GM20000 (cell line): ENCODE measurements at places on chromosomes 12 and 14.

GRCh38 chr14:53333809-53334208, 180.7 kb upstream of the DDHD1 start:
- DNase-seq, result no peak

DNA sequence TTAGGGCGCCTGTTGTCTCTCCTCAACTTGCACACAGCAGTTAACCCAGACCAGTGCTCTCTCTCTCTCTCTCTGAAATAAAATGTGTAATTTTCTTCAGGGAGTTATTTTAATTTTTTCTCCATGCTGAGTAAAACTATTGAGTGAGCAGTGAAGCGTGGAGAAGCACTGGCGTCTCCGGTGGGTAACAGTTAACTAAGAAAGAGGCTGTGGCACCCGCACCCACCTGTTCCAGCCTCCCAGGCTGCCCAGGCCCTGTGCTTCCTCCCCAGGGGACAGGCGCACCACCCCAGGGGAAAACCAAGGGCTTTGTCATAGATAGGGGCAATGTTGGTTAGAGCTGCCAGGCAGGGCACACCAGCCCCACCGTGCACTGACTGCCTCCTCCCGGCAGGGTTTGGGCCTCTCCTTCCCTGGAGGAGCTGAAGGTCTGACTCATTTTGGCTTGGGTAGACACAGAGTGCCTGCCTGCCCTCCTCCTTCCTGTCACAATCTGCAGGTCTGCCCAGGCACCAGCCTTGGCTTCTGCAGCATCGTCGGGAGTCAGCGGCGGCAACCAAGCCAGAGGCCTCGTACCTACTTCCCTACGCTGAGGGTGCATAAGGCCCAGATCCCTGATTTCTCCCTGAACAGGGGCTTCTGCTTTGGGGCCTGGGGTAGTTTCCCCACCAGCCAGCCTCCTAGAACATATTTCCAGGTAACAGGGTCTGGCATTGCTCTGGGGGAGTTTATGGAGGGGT, 3.9 kb downstream of the HOXC5 start:
- DNase-seq, result no peak

- DNase-seq, result no peak
Measured at GRCh38 chr12:22431693-22432251, 97.3 kb upstream of the ST8SIA1 start.

GRCh38 chr12:78797196-78797931, 67.2 kb upstream of the SYT1 start:
- no peak for DNase-seq

GRCh38 chr14:61560323-61560722, 135.0 kb upstream of the HIF1A start:
- no peak for DNase-seq

DNA sequence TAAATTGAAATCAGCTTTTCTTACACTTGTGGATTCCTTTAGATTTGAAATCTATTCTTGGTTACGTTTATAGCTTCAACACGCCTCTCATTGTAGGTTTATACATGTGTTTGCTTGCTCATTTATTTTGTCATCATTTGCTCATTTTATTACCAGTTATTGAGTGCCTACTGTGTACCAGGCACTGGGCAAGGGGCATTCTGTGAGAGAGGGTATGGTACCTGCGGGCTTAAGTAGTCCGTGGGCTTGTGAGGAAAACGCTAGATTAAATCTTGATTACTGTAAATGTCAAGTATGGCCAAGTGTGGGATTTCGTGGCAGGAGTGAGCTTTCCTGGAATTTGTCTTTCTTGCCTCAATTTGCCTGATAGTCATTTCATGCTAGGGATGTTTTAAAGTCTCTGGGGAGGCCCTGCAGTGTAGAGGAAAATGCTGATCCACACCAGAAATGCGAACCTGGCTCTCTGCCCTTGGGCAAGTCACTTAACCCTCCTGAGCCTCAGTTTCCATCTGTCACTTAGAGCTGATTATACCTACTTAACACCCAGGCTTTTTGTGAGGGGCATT, 92.7 kb downstream of the CACNA1C start:
- no peak for DNase-seq

DNA sequence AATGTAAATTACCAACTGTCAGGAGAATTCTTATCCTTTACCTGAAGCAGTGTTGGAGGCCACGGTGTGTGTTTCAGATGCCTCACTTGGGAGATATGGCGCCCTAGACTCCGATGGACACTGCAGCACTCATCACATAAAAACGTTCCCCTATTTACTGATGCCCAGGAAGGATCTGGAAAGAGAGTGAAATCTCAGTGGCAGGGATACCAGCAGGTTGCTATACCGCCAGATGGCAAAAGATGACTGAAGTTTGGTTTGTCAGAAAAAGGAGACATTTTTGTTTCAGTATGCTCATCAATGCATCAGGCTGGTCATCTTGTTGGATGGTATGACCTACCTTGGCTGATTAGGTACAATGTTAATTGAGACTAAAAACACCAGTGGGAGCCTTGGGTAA, 4.6 kb downstream of the GIT2 start:
- DNase-seq, result no peak

DNA sequence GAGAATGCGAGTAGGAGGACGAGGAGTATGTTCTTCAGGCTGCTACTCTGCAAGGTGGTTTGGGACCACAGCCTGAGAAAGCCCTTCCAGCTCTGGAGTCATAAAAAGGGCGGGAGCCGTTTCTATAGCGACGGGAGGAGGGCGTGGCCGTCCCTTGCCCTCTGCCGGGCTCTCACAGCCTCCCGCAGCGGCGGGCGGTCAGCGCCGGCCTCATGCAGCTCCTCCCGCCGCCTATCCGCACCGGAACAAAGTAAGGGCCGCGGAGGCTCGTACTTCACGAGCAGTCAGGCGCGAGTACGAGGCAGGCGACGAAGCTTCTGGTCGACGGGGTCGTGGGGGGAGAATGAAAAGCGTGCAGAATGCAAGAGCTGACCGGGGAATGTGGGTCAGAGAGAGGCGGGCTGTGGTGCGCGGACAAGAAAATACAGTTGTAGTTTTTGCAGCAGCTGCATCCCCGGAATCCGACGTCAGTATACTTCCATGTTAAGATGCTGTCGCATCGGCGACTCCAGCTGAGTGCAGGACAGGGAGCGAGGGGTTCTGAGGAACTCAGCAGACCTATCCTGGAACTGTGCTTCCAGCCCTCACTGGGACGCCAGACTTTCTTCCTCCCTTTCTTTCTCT, at the start of gene DYRK4:
DYRK4 (plus strand) TSS at position 175 of the 624 bp plus-strand sequence; CDS start at position 213, 38 bp downstream.
- peak; percentile 20 for DNase-seq

GRCh38 chr12:30822385-30823155, 67.8 kb upstream of the CAPRIN2 start:
- peak; percentile 39 for DNase-seq

- DNase-seq, result no peak
Measured at GRCh38 chr12:104049278-104049902, 597 bp downstream of the GLT8D2 start.

DNA sequence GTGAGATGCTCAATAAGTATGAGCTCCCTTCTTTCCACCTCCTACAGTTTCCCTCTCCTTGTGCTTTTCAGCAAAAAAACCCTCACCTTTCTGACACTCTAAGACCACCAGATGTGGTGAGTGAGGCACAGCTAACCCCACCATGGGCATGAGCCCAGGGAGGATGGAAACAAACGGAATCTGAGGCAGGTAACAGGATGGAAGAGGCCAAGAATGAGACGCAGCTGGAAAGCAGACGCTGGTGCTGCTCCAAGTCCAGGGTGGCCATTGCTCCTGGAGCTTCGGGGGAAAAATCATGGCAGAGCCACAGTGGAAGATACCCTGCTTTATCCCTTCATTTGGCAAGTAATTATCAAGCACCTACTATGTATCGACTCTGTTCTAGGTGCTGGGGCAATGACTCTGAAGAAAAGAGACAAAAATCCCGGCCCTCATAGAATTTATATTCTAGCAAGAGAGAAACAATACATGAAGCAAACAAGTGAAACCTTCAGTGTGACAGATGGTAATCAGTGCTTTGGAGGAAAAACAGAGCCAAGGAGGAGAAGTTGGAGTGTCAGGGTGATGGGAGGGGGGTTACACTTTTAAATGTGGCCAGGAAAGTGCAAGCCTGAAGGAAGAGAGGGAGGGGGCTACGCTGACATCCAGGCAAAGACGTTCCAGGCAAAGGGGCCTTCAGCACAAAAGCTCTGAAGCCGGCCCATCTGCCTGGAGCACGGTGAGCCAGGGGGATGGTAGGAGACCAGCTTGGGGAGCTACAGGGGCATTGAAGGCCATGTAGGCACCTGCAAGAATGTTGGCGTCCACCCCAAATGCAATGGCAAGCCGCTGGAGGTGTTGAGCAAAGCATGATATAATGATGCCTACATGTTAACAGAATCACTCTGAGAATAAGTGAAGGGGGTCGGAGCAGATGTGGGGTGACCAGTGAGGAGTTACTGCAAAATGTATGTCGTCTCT, 154.2 kb downstream of the DPF3 start:
- no peak for DNase-seq

DNA sequence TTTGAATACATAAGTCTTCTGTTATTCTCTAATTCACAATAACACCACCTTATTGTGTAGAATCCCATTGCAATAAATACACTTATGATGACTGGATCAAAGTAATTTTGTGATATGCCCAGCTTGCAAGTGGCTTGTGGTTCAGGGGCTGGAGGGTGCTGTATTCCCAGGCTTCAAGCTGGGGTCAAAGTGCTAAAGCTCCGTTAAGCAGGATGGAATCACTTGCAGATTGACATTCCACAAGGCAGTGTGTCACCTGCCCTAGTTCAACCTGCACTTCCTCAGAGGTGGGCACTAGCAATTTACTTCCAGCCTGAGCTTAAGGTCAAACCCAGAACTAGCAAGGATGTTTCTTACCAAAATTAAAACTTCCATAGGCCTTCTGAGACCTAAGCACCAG, 166.6 kb downstream of the SSPN start:
- DNase-seq, result no peak

GRCh38 chr12:30047516-30048254, 263.9 kb upstream of the TMTC1 start:
- DNase-seq, result no peak

DNA sequence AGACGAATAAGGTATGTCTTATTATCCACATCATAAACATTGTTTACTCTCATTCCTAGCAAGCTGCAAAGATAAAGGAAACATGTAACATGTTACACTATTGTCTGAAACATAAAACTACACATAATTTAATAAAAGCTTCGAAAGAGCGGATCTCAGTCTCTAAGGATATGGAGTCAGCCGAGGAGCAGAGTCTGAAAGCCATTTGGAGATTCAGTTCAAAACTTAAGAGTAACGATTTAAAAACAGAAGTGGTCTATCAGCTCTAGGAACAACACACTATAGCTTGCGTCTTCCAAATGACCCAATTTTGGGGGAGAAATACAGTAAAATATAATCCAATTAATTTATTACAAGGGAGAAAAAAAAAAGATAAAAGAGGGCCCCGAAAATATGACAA, 775 bp downstream of the NEMF start:
- no peak for DNase-seq

GRCh38 chr14:68079941-68080697, 260.5 kb downstream of the RAD51B start:
- DNase-seq, result no peak

GRCh38 chr14:80208461-80208860, 2.8 kb downstream of the DIO2 start:
- no peak for DNase-seq

- no peak for DNase-seq
Measured at GRCh38 chr12:87841935-87842334, 187.3 kb downstream of the C12orf50 start.

DNA sequence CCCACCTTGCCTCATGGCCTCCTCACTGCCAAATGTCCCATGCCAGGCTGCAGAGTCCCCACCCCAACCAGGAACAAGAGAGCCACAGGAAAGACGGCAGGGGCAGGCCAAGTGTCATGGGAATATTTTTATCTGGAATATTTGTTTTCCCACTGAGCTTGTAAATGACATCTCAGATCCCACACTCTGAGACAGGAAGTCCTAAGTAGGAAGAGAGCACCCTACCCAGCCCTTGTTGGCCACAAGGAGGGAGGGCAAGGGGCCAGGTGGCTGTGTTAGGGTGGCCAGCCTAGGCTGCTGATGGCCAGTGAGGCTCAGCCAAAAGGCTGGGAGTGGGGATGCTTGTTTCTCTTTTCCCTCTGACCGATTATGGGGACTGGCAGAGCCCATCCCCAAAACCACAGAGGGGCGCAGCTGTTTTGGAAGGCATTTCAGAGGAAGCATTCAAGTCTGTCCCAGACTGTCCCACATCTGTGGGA, 7.7 kb upstream of the MEG3 start:
- DNase-seq, result no peak

DNA sequence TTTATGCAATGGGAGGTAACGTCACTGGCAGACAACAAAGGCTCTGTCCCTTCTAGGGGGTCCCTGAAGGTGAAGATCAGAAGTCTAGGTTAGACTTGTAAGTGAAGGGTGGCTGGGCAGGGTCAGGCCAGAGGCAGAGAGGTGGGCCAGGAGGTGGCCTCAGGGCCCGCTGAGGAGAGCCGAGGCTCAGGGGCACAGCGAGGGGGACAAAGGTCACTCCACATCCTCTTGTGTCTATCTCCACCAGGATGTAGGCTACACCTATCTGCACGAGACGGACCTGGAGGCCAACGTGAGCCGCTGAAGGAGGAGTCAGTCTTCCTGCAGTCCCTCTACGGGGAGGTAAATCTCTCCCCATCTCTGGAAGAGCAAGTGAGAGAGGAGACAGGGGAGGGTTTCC, 20.3 kb downstream of the KRT85 start:
- DNase-seq, result no peak

GRCh38 chr12:89481213-89481914, 43.2 kb downstream of the GALNT4 start:
- no peak for DNase-seq

DNA sequence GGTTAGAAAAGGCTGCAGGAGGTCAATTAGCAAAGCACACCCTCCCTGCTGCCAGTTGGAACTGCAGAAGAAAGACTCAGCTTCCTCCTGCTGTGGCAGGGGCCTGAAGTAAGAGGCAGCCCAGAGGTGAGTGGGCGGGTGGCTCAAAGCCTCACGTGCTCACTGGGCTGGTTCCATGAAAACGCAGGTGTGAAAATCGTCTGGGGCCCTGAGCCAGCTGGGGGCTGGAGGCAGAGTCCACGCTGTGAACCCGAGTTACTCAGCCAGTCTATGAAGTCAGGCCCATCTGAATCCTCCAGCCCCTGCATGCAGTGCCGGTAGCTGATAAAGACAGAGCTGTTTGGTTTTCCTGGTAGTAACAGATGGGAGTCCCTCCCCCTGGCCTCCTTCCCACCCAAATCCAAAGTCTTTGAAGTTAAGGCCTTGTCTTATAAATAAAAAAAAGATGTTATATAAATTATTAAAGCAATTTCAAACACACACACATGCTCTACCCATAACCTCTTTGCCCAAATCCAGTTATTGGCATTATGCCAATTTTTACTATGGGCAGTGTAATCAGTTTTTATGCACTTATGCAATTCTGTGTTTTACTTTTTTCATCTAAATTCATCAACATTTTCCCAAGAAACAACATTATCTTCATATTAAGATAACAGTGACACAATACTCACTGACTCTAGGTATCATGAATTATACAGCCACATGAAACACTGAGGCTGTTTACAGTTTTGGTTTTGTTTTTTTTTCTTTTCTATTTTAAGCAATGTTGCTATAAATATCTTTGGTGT, 57.9 kb upstream of the PNMA1 start:
- peak; percentile 73 for DNase-seq

GRCh38 chr12:112331886-112332285, 50.3 kb downstream of the HECTD4 start:
- DNase-seq, result no peak

GRCh38 chr14:51160871-51161270, 66.0 kb upstream of the TRIM9 start:
- no peak for DNase-seq

- DNase-seq, result no peak
Measured at GRCh38 chr14:94775871-94776210, 5.9 kb upstream of the GSC start.
